ENCODE measurements at places on chromosomes 11 and 22. TPM values are rescaled to one million over a fixed set of nuclear protein-coding genes. Genes with fewer than 3 reads are reported as not detected.
A peak's percentile ranks its signal among the peaks of the same experiment; 100 is the strongest.

GRCh38 chr11:123575441-123575840, 79.0 kb downstream of the SCN3B start:
- no peak for DNase-seq

DNA sequence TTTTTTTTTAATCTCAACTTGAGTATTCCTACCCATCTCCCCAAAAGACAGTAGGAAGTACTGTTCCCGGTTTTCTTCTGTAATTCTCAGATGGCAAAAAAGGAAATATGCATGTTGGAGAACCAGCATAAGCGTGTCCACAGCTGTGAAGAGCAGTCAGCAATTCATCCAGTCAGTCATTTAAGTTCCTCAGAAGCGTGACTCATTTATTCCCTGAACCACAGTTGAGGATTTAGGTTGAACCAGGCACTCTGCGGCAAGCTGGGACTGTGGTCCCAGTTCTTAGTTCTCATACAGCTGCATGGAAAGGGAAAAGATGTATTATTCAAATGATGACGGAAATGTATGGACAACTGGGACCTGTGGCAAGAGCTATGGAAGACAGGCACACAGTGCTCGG, 61.0 kb upstream of the MYO18B start:
- peak; percentile 23 for DNase-seq

DNA sequence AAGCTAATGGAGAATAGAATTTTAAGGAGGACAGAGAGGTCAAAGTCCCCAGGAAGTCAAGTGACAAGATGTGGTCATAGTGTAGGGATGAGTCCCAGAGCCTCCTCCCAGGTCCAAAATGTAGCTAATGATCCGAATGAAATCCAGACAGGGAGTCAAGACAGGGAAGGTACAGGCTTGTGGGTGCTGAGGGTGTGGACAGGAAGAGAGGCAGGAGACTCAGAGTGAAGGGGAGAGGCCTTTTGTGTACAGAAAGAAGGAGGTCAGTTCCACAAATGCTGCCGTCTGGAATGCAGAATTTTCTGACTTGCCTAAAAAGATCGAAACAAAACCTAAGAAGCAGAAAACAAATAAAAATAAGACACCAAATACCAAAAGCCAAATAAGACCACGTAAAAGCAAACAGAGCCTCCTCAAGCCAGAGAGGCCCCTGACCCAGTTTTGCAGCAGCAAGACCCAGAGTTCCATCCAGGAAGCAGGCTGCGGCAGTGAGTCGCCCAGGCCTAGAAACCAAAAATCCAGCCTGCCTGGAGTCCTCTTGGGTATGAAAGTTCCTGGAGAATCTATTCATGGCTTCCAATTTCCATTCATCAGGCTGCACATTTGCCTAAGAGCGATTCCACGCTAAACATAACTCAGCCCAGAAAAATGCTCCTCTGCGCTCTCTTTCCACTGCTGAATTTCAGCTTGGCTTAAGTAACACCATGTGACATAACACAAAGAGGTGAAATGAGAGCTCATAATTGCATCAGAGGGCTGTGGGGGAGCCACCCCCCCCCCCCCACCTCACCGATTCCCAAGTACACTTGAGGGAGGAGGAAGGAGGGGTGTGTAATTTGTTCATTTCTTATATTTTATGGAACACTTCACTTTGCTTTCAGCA, 71.2 kb downstream of the KIRREL3 start:
- peak; percentile 94 for DNase-seq

DNA sequence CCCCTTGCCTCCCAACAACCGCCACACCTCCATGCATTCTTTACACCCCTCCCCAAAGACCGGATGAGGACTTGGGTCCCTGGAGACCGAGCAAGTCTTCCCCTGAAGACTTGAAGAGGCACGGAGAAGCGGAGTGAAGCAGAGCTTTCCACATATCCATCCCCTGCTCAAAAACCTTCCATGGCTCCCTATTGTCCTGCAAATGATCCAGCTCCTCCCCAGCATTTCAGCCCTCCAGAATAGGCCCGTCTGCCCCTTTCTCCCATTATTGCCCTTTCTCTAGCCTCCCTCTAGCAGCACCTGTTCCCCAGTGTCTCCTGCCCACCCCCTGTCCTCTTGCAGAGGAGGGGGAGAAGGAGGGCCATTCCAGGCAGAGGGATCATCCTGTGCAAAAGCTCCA, 59.8 kb downstream of the CYTH4 start:
- DNase-seq = no peak

DGAT2 gene
- 0.73 TPM for total RNA-seq

MS4A3 gene
- total RNA-seq = not detected

DNA sequence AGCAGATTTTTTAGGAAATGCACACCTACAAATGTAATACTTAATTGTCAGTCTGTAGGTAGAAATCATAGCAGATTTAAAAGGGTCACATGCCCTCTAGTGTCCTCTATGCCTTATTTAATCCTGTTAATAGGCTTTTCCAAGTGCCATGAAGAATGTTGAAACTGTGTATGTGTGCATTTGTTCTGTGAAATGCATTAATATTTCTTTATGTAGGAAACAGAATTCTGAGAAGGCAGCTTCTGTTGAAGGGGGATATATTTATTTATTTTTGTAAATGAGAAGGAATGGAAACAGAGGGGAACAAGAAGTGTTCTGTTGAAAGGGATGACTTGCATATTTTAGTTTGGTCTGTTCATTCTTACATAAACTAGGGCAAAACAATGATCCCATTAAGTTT, 51.0 kb downstream of the SVIP start:
- DNase-seq = no peak

- peak; percentile 45 for DNase-seq
Measured at GRCh38 chr11:100851147-100851546, 164.1 kb downstream of the ARHGAP42 start.

GRCh38 chr11:132112846-132113245, 742.4 kb downstream of the NTM start:
- no peak for DNase-seq

DNA sequence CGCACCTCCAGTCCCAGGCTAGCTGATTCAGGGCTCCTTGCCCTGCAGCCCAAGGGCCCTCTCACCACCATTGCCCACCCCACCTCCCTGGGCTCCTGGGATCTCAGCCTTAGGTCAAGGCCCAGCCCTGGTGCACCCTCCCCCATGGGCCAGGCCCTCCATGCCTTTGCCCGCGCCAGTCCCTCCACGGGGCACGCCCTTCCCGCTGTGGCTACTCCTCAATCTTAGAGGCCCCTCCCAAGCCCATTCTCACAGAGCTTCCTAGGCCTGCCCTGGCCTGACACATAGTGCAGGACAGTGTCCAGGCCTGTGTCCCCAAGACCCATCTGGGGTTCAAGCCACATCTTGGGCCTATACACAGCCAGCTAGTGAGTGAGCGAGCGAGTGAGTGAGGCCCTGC, 6.9 kb downstream of the GP1BB start:
- DNase-seq = no peak

DNA sequence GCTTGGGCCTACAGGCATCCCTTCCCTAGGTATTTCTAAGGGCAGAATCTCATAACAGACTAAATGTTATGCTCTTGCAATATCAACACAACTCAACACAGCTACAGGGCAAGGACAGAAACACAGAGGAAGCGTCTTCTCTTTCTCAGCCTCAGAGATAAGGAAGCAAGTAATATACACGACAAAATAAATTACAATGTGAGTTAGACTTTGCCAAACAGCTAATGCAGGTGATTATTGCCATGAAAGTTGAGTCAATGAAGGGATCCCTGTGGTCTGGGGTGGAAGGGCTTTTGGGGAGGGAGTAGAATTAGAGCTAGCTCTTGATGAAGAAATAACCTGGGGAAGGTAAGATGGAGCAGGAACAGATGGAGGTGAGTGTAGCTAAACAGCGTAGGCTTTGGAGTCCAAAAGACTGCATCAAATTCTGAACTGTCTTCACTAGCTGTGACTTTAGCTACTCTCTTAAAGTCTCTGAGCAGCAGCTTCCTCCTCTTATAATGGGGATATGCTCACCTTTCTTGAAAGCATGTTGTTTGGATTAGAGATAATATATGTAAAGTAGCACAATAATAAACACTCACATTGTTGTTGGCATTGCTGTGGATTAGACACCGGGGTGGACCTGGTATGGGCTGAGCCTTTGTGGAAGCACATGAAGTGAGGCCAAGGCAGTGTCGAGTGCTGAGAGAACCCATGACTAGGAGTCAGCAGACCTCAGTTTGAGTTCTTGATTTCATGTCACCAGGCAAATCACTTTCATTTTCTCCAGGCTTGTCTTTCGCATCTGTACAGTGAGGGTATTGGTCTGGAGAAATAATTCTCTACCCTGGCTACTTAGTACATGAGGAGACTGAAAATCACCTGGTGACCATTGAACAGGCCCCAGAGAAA, 41.0 kb upstream of the AQP11 start:
- no peak for DNase-seq

DNA sequence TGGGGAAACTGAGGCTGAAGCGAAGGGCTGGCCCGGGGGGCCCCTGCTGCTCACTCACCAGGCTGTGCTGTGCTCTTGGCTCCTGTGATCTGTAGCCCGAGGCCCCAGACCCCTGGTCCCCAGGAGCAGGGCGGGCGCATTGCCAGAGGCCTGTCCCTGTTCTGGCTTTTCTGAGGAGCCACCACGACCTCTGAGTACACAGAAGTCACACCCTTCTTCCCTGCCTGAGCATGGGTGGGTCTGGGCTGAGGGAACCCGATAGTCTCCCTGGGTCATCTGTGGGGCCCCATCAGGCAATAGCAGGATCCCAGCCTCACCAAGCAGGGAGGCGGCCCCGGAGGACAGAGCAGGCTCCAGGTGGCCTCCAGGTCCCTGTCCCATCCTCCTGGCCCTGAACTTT, 5.1 kb downstream of the CASTOR1 start:
- no peak for DNase-seq

KRTAP5-7 gene
- total RNA-seq = not detected

DNA sequence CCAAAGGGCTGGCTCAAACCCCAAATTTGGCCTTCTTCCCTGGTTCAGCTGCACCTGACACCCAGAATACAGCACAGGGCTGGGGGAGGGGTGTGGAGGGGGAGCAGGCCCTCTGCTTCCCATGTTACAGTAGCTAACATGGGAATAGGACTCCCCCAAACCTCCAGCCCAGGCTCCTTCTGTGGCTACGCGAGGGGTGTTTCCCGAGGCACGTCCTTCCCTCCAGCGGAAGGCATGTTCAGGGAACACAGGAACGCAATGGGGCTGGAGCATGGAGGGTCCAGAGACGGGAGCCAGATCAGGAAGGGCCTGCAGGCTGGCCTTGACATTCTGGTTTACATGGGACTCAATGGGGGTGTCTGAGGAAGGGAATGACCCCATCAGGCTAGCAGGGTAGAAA, 11.8 kb upstream of the IGLL1 start:
- DNase-seq = no peak

DNA sequence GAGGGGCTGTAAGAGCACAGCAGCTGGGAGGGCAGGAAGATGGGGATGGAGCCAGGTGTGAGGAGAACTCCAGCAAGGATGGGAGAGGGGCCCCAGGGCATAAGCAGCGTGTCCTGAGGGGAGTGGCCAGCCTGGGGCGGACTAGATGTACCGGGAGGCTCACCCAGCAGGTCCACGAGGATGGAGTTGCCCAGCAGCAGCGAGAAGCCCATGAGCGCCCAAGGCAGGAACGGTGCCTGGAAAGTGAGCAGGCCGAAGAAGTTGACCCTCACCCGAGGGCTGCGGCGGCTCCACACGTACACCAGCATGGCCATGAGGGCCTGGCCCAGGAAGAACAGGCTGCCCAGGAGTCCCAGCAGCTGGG, 1.3 kb downstream of the DERL3 start:
- DNase-seq = no peak

GRCh38 chr22:37383341-37383740, 43.9 kb downstream of the ELFN2 start:
- DNase-seq = no peak

DNA sequence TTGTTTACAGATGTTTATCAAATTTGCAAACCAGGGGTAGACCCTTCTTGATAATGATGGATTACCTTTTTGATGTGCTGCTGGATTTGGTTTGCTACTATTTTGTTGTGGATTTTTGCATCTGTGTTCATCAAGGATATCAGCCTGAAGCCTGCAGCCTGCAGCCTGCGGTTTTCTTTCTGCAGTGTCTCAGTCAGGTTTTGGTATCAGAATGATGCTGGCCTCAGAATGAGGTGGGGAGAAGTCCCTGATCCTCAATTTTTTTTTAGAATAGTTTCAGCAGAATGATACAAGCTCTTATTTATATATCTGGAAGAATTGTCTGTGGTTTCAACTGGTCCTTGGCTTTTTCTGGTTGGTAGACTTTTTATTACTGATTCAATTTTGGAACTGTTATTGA, 19.7 kb upstream of the RAB38 start:
- no peak for DNase-seq

DGCR6L gene
- total RNA-seq = 33.3 TPM

GRCh38 chr22:45554040-45554406, 51.3 kb downstream of the FBLN1 start:
- DNase-seq = no peak

- no peak for DNase-seq
Measured at GRCh38 chr11:2583605-2583958, 116.2 kb downstream of the KCNQ1OT1 start.

- peak; percentile 37 for DNase-seq
Measured at GRCh38 chr11:68855205-68855981, 13.7 kb upstream of the CPT1A start.

INPP5J gene
- 3.0 TPM for total RNA-seq

TPST2 gene
- 72.5 TPM for total RNA-seq

- no peak for DNase-seq
Measured at GRCh38 chr11:95443386-95443785, 212.4 kb upstream of the SESN3 start.

DNA sequence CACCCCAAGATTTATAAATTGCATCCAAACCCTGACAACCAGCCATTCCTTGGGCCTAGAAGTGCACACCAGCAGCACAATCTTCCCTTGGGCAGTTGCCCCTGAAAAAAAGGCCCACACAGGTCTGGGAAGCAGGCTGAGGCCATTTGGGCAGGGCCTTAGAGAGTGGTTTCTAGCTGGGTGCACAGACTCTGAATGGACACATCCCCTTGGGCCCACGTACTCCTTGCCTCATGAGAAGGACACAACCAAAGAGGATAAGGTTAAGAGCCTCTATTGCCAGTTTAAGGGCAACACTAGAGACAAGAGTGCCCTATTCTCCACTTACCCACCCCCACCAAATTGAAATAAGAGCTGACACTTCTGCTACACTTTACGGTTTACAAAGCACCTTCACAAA, 933 bp upstream of the PANX3 start:
- no peak for DNase-seq

- DNase-seq = peak; percentile 75
Measured at GRCh38 chr11:28759311-28759710, 651.1 kb downstream of the METTL15 start.

BDNF gene
- total RNA-seq = 24.4 TPM

- no peak for DNase-seq
Measured at GRCh38 chr11:128324051-128324481, 263.3 kb downstream of the ETS1 start.

DNA sequence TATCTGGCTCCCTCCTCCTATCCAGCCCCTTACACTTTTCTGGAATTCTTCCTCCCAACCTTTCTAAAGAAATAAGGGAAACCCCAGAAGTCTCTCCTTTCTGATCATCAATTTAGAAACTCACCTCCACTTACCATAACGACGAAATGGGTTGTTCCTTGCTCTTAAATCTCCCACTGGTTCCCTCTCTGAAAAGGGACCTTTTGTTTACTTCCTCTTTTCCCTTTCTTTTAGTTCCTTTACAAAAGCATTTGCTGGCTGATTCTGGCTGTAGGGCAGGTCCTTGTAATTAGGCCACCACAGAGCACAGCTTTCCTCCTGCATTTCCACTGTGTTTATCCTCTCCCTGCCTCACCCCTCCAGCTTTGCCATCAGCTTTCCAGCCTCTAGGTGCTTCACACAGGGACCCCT, 12.0 kb downstream of the JAML start:
- no peak for DNase-seq

GRCh38 chr11:57424792-57425564, 1.9 kb downstream of the SLC43A3 start:
- DNase-seq = peak; percentile 84

GRIA4 gene
- 0.53 TPM for total RNA-seq

- peak; percentile 20 for DNase-seq
Measured at GRCh38 chr22:20610243-20610686, 102.9 kb downstream of the MED15 start.

Data from astrocyte (in vitro differentiated cells and primary cell).